ENCODE measurements at places on chromosomes 1 and 21.

DNA sequence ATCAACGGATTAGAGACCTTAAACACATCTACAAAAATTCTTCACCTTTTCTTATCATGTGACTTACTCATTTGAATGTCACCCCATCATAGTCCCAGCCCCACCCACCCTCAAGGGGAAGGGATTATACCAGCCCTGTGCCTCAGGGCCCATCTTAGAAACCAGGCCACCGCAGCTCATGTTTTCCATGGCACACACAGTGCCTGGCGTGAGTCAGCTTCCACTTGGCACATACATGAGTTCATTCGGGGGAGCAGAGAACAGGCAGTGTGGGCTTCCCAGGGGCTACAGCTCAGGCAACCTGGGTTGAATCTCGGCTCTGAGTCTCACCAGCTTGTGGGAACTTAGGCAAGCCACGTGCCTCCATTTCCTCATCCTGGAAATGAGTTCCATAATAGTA is 310.6 kb downstream of the NPHP4 start:
- no peak for DNase-seq

DNA sequence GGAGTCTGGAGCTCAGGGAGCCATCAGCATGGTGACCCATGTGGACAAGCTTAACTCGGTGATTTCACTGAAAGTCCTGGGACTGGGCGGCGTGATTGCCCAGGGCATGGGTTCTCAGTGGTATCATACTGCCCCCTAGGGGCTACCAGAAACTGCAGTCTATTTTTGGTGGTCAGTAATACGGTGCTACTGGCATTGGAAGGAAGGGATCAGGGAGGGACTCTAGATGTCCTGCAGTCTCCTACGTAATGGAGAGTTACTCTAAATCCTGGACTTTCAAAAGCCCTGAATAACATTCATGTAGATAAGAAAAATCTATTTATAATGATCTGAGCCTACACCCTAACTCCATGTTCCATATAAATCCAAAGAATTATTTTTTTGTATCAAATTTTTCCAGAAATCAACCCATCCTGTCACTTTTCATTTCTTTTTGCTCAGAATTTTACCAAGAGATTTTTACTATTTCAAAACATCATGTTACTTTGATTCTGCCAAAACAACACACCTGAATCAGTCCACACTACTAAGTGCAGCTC is 37.3 kb downstream of the PABPC4 start:
- DNase-seq = peak; percentile 73

DNA sequence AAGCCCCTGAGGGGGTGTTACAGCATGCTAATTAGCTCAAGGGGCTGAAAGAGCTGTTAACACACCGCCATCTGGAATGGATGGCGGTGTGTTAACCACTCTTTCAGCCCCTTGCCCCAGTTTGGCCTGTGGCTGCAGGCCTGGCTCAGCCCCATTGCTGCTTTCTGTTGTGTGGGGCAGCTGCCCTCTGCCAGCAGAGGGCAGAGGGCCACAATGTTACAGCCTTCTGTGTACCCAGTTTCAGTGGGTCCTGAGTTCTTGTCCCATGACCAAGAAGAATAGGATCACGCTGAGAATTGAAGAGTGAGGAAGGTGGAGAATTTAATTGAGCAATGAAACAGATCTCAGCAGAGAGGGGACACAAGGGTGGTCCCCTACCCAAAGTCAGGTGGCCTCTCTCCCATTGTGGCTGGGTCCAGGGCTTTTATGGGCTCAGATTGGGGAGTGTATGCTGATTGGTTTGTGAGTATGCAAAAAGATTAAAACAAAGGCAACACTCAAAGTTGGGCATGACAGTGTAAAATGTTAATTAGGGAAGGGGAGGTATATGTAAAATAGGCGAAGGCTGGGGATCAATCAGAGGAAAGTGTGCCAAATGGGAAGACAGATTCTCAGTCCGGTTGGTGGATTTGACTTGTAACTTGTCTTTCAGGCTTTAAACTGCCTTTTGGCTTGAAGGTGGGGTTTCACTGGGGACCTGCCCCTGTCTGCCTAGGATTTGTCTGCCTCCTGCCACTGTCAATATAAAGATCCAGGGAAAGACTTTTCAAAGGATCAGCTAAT is 142.2 kb downstream of the RABGAP1L start:
- no peak for DNase-seq

- no peak for DNase-seq
These were observed 33.7 kb downstream of the IER5 start for GRCh38 chr1:181122222-181122621.

- DNase-seq = no peak
These were observed 4.2 kb upstream of the NVL start for GRCh38 chr1:224333939-224334786.

DNA sequence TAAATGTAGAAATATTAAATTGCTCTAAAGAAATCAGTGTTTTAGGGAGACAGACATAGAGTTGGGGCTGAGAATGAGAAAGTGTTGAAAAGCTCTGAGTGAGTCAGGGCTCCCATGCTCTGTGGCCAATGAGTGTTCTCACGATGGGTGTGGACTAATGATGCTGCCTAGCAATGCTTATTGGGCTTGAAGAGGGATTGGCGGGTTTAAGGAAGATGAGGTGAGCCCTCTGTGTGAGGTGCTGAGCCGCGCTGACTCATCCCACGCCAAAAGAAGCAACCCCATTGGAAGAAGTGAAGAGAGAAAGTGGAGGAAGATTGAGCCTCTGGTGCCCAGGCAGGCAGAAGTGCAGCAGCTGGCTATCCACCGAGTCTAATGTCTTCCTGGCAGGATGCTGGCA is 65.1 kb upstream of the DPT start:
- DNase-seq = no peak

DNA sequence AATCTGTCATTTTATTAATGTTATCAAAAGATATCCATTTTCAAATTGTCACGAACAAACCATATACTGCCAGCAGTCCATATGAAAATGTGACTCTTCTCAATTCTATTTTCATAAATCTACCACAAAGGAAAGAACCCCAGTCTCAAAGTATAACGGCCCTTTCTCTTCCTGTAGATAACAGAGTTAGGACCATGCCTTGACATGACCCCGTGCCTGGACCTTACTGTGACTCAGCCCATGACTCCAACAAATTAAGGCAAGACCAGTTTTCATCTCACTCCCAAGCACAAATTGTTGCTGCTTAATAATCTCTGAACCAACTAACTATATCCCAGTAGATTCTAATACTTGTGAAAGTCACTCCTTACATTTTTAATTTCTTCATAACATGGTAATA is 124.4 kb upstream of the NFIA start:
- DNase-seq = no peak

DNA sequence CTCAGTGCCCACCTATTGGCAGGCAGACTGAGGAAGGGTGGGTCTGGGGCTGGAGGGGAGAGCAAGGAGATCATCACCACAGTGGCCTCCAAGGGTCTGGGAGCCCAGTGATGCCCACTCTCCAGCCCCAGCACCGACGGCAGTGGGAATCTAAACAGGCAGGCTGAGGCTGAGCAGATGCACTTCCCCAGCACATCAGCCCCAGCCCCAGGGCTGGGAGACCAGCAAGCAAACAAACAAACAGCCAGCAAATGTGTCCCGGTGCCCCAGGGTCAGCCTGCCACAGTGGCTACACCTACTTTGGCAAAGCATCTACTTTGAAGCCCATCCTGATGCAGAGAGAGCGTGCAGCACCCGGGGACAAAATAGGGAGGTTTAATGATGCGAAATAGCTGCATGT is 216.3 kb upstream of the ZC3H12A start:
- DNase-seq = no peak

- DNase-seq = no peak
These were observed 8.0 kb downstream of the STX6 start for GRCh38 chr1:181014477-181015250.

DNA sequence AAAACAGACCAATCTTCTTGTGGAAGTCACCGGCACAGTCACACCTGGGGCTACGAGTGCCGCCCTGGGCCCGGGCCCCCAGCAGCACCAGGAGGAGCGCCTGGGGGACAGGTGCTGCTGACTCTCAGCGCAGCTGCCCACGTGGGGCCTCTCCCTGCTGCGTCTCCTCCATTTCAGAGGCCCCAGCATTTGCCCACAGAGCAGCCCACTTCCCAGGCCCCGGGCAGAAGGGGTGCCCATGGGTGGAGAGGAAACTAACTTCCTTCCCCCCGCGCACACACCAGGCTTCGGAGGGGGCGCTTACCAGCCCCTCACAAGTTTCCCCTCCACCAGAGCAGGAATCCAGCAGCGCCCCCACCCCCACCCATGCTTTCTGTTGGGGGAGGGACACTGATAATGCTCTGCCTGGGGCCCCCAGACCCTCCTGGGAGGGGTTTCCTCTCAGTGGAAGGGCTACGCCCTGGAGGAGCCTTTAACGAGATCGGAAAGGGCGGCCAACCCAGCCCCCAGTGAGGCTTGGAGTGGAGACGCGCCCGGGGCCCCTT is 440 bp downstream of the TNFRSF25 start:
- no peak for DNase-seq

DNA sequence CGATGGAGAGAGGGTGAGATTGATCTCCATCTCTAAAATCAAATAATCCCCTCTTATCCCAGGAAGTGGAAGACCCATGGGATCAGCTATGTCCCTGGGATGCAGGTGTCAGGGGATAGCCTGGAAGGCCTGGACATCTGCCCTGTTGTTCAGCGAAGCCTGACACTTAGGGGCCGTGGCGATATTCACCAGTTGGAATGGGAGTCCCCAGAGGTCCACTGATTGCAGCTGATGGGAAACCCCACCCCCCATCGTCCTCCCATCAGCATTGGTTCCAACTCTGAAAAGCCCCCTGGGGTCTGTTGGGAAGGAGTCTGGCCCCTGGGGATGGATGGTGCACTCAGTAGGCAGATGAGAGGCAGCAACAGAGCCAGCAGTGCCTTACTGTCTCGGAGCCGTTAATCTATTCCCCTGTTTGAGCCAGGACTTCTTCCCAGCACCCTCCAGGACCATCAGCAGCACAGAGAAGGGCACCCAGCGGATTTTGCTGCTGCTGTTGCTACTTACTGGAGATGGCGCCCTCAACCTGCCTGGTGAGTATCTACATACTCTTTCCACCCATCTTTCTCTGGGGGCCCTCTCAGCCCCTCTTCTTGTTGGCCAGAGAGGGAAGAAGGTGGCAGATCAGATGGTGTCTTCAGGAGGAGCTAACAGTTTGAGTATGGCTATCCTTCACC is 13.4 kb downstream of the CATSPER4 start:
- DNase-seq = peak; percentile 62

- DNase-seq = no peak
These were observed 35.9 kb downstream of the CNST start for GRCh38 chr1:246602194-246602593.

DNA sequence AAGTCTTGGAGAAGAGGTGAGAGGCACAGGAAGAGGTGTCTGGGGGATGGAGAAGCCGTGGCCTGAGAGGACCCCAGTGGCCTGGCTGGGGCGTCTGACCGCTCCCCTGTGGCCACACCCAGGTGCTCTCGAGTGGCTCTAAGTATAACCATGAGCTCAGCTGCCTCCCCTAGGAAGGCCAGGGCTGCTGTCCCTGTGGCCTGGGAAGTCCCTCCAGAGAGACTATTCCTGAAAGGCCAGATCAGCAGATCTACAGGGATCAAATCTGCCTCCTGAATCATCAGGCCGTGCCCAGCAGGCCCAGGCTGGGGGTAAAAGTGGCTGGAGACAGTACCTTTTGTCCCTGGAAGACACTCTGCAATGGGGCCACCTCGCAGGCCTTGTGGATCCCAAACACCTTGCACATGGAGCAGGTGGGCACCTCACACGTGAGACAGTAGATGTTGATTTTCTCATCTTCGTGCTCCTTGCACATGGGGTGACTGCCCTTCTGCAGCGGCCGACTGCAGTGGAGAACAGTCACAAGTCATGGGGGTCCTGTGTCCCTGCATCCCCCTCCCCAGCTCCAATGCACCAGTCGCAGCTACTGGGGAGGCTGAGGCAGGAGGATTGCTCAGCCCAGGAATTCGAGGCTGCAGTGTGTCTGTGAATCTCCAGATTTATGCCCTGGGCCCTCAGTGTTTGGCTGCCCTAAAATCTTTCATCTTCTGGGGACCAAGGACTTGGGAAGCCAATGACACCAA is 6.4 kb downstream of the TRIM63 start:
- no peak for DNase-seq

- DNase-seq = peak; percentile 53
These were observed 629 bp downstream of the TAF5L start for GRCh38 chr1:229625071-229625914.

GRCh38 chr1:33641104-33641830 is 168.8 kb downstream of the ZSCAN20 start:
- no peak for DNase-seq

DNA sequence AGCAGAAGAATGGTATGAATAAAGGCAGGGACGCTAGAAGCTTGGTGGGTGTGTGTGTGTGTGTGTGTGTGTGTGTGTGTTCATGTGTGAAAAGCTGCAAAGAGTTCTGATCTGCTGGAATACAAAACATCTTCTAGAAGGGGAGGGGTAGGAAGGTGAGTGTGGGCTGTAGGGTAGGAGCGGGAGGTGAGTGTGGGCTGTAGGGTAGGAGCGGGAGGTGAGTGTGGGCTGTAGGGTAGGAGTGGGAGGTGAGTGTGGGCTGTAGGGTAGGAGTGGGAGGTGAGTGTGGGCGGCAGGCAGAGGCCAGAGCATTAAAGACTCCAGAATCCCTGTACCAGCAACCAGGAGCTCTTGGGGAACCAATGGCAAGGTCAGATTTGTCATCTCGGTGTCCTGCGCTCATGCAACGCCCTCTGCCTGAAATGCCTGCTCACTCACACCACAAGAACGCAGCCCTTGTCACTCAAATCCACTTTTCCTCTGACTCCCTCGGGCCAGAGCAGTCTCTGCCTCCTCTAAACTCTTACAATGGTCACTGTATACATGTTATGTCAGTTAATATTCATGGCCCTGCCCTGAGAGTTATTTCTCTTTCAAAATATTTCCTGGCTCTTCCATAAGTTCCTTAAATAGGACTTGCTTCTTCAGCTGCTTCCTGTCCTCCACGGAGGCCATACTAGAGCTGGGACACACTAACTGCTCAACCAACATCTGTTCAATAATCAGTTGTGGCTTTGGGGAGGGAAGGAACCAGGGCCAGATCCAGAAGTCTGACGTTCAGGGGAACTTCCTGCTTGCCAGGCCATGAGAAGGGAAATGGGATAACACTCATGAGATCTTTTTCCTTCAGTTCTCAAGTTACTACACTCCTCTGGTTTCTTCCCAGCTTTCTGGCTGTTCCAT is 53.6 kb upstream of the ZNF644 start:
- no peak for DNase-seq

Measured in glutamatergic neuron (in vitro differentiated cells).